Fibroblast of skin of back (primary cell): ENCODE measurements at places on chromosomes 1 and 21.

DNA sequence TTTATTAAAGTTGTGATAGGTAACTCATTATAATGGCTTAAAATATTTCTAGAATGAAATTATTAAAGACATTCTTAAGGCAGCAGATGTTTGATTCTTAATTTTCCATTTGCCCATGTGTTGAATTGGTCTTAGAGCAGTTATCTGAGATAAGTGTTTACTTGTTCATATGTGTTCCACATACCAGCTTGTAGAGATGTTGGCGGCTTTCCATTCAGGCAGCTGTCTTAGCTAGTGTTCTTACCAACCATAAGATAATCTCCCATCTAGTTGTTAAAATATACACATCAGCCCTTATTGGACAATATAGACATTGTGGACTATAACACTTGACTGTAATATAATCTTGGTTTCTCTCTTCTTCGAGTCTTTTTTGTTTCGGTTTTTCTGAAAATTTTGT, 1372.9 kb upstream of the ADGRL2 start:
- DNase-seq: no peak

DNA sequence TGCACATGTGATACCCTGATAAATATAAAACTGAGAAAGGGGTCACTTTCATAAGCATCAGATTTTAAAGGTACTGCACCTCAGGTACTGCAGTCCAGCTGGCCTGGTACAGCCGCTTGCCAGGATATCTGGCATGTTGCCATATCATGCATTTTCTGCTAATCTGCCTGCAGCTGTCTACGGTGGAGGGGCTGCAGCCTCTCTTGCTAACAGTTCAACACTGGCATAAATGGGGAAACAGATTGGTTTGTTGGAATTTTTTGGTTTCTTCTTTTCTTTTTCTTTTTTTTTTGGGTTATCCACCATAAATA, 71.5 kb downstream of the MIS18A start:
- no peak for DNase-seq

GRCh38 chr1:157088607-157089006, 11.0 kb downstream of the ETV3L start:
- no peak for DNase-seq

DNA sequence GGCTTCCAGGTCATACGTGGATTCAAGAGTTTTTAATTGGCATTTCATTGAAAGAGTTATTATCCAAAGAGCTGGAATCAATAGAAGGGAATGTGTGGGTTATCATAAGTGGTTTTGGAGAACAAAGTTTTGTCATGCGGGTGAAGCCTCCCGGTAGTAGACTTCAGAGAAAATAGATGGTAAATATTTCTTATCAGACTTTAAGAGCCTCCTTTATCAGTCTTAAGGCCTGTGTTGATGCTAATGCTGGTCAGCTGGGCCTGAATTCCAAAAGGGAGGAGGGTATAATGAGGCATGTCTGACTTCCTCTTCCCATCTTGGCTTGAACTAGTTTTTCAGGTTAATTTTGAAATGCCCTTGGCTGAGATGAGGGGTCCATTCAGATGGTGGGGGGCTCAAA, 89.7 kb downstream of the ITSN1 start:
- no peak for DNase-seq

- DNase-seq: no peak
Observed at GRCh38 chr1:225519166-225519863, 91.5 kb upstream of the LBR start.

GRCh38 chr1:217528271-217528670, 102.6 kb downstream of the GPATCH2 start:
- peak; percentile 49 for DNase-seq

DNA sequence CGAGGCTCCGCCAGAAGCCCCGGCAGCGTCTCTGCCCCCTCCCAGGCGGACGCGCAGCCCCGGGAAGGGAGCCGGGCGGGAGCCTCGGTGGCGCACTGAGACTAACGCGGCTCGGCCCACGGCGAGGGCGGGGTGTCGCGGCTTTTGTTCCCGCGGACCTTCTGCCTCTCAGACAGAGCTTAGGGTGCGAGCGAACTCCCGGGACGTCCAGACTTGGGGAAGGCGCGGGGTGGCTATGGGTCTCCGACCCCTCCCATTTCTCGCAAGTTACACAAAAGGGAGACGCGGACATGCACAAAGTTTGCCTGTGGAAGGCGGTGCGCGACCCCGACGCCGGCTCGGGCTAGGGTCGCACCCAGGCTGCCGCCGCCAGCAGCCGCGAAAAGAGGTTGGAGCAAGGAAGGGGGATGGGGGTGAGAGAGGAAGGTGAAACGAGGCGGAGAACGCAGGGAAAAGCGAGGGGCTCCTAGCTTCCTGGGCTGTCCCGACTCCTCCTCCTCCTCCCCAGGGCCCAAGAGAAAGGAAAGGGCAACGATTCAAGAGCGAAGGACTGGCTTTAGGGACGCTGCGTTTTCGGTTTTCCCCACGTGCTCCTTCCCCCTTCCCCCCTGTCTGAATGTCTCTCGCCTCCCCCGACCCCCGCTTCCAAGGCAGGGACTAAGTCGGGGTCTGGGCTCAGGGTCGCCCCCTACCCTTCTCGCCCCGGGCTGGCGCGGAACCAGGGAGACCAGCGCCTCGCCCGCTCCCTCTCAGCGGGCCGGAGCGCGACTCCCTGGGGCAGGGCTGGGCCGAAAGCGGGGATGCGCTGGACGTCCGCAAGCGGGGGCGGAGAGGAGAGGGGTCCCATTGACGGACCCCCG, 729 bp downstream of the APP start:
- peak; percentile 71 for DNase-seq

- DNase-seq: no peak
Observed at GRCh38 chr1:78359666-78360065, 131.1 kb upstream of the PTGFR start.

- DNase-seq: no peak
Observed at GRCh38 chr1:47536646-47537118, 98.8 kb downstream of the FOXD2 start.

DNA sequence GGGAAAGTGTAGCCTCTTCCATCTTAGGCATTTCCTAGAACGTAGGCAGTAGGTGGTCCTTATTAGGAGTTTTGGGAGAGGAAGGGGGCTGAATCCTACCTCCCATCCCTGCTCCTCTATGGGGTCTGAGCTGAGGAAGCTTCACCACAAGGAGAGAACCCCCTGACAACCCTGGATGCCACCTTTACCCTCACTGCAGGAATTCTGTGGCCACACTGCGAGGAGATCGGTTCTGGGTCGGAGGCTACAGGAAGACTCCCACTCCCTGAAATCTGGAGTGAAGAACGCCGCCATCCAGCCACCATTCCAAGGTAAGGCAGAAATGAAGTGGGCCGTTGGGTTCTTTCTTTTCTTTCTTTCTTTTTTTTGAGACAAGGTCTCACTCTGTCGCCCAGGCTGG, 1.5 kb downstream of the MX1 start:
- no peak for DNase-seq

- DNase-seq: peak; percentile 61
Observed at GRCh38 chr1:236035681-236036101, 29.2 kb downstream of the NID1 start.

DNA sequence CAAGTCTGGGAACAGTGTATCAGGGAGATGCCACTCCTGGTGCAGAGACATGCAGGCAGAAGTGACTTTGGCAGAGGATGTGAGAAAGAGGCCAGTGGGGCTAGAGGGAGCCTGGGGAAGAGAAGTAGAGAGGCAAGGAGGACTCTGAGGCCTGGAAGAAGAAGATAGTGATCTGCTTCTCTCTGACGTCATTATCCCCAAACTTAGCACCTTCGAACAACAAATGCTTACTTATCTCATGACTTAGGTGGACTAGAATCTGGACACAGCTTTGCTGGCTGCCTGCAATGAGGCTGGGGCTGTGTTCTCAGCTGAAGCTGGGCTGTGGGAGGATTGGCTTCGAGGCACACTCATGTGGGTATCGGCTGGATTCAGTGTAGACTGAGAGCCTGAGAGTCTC, 44.5 kb upstream of the ZNF678 start:
- no peak for DNase-seq

DNA sequence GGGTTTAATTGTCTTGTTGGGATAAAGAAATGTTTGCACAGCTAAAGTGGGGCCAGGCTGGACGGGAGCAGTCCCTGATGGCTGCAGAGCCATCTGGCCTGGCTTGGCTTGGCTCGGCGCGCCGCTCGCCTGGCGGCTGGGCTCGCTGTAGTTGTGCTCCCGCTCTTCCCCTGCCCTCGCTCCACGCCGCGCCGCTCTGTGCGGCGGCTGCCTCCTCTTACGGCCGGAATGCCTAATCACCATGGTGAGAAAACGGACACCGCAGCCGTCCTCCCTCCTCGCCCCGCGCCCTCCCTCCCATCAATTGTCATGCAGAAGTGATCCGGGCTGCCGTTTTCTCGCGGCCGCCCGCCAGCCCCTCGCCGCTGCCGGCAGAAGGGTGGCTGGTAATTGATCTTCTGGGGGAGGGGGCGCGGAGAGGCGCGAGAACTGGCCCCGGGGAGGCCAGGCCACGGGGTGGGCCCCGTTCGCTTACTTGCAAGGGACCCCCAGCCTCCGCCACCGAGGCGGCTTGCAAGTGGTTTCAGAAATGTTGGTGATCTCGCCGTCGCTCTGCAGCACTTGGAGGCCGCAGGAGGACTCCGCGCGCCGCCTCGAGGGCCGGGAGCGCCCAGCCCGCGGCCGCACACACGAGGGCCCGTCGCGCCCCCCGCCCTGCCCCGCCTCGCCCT, 12.4 kb downstream of the RNF220 start:
- peak; percentile 30 for DNase-seq

DNA sequence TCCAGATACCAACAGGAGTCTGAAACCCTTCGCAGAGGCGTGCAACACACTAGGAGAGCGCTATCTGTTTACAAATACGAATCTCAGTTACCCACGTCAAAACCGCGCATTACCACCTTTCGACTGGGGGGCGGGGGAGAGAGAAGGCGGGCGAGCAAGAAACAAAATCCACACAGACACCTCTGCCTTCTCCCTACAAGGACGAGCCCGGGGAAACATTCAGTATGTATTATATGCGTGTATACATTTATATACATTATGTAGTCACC, 722 bp downstream of the TUT4 start:
- peak; percentile 17 for DNase-seq

- no peak for DNase-seq
Observed at GRCh38 chr1:113283914-113284313, 106.4 kb upstream of the MAGI3 start.

DNA sequence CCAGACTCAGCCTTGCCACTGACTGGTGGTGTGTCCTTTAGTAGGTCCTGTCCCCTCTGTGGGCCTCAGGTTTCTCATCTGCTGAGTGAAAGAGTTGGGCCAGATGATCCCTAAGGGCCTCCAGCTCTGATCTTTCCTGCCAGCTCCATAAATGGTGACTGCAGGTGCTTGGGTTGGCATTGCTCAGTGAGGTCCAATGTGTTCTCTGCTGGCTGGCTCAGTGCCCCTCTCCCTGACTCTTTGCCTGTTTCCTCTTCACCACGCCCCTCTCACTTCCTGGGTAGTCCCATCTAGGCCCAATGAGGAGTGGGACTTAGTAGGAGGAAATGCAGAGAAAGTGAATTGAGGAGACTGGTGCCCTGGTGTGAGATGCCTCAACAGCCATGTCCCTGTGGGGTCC, 36.6 kb downstream of the UBE2T start:
- DNase-seq: no peak

GRCh38 chr21:20882462-20883407, 115.5 kb upstream of the NCAM2 start:
- DNase-seq: peak; percentile 81

GRCh38 chr1:171850651-171851350, 9.5 kb downstream of the DNM3 start:
- no peak for DNase-seq

DNA sequence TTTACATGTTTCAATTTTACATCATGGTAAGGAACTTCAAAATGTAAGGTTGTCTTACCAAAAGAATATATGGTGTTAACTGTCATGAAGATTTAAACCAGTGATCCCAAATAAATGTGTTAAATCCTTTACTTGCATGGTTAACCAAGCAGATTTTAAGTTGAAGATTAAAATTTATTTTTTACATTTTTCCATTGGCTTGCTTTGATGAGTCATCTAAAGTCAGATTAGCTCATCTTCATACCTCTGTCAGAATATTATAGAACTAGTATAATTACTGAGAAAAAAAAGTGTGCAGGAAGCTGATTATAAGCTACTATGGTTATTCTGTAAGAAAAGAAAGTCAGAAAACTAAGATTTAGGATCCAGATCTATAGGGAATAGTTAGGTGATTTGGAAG, 95.3 kb upstream of the DPH5 start:
- no peak for DNase-seq

DNA sequence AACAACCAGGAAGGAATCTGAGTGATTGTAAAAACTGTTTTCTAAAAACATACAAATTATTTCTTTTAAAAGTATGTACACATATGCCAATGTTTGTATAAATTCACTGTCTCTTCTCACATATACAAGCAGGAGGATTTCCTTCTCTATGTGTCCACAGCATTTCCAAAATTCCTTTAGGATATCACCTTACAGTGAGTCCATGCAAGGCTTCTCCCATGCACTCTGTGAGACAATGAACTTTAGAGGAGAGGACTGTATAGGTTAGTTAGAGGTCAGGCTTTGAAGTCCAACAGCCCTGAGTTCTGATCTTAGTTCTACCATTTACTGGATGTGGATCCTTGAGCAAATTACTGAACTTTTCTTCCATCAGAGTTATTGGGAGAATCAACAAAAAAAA, 34.1 kb upstream of the USH2A start:
- DNase-seq: peak; percentile 53

DNA sequence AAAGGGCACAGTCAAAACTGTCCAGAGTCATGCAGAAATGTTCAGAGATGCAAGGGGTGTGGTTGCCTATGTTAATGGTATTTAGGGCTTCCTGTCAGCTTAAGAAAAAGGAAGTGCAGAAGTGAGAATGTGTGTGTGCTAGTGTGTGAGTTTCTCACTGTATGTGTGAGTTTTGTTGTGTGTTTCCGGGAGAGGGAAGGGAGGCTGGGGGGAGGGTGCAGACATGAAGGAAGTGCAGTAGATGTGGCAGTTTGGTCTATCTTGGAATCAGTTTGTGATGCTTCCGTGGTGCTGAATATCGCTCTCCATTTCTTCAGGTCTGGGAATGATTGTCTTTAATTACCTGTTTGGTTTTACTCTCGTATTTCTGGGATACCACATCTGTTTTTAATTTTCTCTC, 16.5 kb upstream of the ATP6V1G3 start:
- no peak for DNase-seq

- no peak for DNase-seq
Observed at GRCh38 chr1:234600418-234601281, 9.3 kb downstream of the IRF2BP2 start.
